ENCODE measurements at places on chromosomes 12 and 14.

DNA sequence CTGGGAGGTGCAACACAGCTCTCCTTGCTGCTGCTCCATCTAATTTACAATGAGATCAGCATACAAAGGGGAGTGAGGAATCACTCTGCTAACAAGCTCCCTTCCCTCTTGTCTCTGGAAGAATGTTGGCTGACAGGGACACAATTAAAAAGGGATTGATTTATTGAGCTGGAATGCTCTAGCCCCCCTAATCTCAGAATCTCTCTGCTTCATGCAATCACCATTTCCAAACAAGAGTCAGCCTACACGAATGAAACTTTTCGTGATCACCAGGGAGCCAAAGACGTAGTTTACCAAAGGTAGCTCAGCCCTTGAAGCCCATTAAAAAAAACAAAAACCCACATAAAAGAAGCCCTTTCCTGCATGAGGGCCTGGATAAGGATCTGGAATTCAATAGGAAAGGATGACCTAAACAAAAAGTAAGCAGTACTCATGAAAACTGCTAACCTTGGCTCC lies 223.8 kb downstream of the C12orf75 start:
- no peak for DNase-seq

DNA sequence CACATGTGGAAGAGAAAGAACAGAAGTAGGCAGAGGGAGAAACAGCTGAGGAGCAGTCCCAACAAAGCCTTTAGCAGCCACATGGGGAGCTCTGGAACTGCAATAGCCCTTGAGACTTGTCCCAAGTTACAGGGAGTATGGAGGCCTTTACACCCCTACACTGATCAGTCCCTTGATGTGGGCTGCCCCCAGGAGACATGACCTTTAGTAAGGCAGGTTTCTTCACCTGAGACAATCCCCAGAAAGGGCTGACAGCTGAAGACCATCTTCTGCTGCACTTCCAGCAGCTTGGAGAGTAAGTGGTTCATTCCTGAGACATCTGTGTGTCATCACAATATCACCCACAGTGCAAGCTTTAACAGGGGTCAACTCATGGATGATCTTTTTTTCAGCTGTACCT lies 8.6 kb upstream of the SNAPC1 start:
- no peak for DNase-seq

DNA sequence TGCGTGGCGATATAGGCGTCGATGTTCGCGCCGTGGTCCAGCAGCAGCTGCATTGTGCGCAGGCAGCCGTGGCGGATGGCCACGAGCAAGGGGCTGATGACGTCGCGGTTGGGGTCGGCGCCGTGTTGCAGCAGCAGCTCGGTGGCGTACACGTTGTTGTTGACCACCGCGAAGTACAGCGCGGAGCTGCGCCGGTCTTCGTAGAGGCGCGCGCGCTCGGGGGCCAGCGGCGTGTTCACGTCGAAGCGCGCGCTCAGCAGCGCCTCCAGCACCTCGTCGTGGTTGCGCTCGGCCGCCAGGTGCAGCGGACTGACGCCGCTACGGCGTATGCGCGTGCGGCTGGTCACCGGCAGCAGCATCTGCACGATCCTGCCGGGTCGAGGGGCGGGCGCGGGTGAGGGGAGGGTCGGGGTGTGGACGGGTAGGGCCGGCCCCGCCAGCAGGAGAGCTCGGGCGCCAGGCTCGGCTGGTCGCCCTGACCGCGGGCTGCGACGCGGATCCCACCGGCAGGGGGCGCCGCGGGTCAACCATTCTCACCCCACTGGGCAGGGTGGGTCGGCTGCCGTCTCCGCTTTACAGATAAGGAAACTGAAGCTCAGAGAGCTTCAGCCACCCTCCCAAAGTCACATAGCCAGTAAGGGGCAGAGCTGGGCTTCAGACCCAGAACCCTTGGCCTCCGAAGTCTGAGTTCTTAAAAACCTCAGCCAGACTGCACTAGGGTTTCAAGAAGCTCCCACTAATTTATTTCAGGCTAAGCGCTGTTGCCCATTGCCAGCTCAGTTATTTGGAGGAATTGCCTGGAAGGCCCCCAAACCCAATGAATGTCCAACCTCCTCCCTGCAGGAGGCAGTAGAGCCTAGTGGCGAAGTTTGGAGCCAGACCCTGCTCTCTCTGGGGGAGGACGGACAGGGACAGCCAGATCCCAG lies 12.4 kb downstream of the FAM181A start:
- no peak for DNase-seq

DNA sequence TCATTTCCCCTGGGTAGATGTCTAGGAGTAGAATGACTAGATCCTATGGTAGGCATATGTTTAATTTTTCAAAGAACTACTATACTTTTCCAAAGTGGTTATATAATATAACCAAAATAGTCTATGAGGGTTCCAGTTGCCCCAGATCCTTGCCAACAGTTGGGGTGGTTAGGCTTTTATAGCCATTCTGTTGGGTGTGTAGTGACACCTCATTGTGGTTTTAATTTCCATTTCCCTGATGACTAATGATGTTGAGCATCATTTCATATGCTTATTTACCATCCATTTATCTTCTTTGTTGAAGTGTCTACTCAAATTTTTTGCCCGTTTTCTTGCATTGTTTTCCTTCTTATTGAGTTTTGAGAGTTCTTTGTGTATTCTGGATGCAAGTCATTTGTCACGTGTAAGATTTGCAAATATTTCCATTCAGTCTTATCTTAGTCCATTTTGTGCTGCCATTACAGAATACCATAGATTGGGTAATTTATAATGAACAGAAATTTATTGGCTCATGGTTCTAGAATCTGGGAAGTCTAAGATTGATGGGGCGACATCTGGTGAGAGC lies 4.7 kb downstream of the SYNE2 start:
- DNase-seq: no peak

DNA sequence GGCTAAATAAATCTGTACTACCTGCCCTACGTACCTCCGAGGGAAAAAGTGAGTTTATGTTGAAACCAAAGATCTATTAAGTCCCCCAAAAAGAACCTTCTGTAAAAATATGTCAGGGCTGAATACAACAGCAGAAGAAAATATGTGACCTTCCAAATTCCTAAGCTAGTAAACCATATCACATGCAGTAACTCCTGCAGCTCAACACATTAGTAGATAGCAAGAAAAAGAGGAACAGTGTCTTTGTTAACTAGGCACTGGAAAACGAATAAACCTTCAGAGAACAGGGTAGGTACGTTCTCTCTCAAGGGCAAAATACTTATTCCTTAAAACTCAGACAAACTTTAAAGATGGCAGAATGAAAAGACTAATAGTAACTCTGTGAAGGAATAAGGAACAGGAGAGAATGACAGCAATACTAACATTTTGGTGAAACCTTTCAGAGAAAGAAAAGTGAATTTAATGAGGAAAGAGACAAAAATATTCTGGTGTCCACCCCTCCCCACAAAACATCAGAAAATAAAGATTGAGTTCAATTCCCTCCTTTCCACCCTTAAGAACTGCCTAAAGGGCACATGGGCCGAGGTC lies 18.0 kb downstream of the CBX5 start:
- no peak for DNase-seq

GRCh38 chr14:49954171-49954631 lies 61.3 kb downstream of the ARF6 start:
- DNase-seq: no peak

DNA sequence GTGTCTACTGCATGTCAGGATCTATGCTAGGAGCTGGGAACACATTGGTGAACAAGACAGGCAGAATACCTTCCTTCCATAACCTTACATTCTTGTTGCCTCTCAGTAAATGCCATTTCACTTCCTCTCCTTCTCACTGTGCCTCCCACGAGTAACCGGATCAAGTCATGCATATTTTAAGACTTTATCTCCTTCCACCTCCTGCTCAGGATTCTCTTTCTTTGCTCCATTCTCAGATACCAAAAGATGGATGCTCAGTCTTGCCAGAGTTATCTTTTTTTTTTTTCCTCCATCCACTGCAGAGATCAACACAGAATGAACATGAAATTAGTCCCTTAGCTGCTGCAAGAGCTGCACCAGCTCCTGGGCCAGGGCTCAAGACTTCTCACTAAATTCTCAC lies 20.0 kb upstream of the APPL2 start:
- no peak for DNase-seq

GRCh38 chr14:33814010-33814409 lies 136.9 kb downstream of the EGLN3 start:
- no peak for DNase-seq

GRCh38 chr12:91732086-91732485 lies 413.6 kb downstream of the BTG1 start:
- DNase-seq: no peak

- DNase-seq: no peak
Measured at GRCh38 chr12:94405413-94406116, 54.1 kb downstream of the CEP83 start.

DNA sequence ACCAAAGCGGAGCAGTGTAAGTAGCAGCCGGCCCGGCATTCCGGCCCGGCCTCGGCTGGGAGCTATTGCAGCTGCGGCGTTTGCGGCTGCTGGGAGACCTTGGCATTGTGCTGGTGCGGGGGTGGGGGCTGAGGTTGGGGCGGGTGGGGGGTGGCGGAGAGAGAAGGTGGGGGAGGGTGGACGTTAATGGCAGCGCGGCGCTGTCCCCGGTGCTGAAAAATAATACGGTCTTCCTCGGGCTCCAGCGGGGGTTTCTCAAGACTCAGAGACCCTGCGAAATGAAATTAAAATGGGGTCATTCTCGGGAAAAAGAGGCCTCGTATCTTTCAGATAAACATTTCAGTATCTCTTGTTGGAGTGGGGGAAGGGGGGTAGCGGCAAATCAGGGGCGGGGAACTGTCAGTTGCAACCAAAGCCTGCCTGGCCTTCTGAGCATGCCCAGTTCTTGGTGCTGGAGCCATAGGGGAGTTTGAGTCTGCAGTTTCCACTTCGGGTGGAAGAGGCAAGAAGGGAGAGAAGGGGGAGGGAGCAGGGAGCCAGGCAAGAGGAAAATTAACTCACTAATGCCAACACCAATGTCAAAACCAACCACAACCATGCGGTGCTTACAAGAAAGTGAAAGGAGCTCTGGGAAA lies 414 bp downstream of the UNC79 start:
- no peak for DNase-seq

DNA sequence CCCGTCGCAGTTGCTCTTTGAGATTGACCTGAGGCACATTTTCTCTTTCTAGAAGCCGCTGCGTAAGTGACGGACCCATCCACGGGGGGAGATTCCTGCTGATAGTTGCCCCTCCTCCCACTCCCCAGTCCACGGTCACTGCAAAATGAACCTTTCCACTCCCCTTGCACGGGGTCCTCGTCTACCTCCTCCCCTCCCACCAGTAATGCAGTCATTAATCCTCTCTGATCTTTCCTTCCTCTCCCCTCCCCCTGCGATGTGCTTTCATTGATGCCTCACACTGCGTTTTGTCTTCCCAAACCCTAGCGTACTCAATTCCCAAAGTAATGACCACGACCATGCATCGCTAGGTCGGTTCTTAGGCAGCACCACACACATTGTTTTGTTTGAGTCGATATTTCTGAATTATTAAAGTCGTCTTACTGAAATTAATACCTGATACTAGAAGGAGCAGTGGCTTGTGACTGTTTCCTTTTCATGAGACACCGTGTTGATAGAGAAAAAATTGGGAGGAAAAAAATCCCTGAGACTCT lies 857 bp downstream of the ETNK1 start:
- no peak for DNase-seq

DNA sequence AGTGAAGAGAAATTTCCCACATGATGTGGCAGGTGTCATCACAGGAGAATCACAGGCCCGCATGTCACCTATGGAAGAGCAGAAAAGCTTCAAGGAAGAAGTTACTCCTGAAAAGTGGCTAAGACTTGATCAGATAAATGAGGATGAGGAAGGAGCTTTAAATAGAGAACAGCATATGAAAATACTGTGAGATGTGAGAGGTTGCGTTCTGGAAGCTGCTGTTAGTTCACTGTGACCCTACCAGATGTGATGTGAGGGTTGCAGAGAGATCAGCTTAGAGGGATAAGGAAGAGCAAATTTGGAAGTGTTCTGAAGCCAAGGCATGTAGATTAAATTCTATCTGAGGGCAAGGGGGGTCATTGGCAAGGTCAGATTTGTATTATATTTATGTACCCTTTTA lies 17.1 kb downstream of the ERP27 start:
- no peak for DNase-seq

GRCh38 chr12:19198272-19198671 lies 68.7 kb downstream of the PLEKHA5 start:
- no peak for DNase-seq

DNA sequence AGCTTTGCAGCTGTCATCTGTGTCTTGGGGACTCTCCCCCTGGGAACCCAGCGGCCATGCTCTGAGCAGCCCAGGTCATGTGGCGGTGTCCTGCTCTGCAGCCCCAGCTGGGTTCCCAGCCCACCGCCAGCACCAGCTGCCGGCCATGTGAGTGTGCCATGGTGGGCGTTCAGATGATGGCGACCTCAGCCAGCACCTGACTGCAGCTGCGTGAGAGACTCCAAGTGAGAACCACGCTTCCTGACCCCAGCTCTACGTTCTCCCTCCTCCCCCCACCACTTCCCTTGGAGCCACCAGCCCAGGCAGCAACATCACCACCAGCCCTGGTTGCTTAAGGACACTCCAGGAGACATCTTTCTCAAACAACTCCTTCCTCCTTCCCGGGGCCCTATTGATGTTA lies 68.8 kb downstream of the SLC24A4 start:
- no peak for DNase-seq

GRCh38 chr14:61470261-61470960 lies 149.0 kb downstream of the PRKCH start:
- peak; percentile 53 for DNase-seq

DNA sequence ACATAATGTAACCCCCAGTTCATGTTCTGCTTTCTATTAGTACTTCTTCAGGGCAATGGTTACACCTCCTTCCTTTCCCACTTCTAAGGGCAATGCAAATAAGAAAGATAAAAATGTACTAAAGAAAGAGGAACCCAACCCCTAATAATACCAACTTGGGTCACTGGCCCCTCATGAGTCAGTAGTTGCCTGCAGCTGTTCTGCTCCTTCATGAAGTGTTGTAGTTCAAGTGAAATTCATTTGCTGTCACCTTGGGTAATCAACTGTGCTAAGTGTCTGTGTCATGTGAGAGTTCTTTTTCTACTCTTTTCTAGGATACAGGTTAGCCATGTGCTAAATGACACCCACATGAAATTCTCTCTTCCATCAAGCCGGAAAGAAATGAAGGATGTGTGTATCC lies 91.8 kb downstream of the PLXNC1 start:
- no peak for DNase-seq

DNA sequence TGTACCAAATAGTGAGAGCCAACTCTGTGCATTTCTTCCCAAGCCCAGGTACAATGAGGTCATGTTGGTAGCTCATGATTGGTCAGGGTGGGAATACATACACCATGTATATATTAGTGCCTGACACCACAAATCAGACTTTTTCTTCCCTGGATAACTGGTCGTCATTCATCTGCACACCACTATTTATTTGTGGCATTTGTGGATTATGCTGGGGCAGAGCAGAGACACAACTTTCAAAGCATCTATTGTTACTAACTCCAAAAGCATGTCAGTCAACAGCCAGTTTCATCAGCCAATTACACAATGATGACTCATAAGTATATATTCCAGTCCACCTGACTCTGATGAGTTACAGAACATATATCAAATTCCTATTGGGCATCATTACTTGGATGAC lies 181.7 kb downstream of the ADAMTS20 start:
- DNase-seq: no peak

GRCh38 chr12:42296503-42297109 lies 29.3 kb downstream of the ZCRB1 start:
- DNase-seq: no peak
